ENCODE measurements at places on chromosomes 4 and X. TPM values are rescaled to one million over a fixed set of nuclear protein-coding genes. Genes with fewer than 3 reads are reported as not detected.

- DNase-seq = no peak
These were observed 354.0 kb upstream of the BOD1L1 start for GRCh38 chr4:13981499-13981898.

DNA sequence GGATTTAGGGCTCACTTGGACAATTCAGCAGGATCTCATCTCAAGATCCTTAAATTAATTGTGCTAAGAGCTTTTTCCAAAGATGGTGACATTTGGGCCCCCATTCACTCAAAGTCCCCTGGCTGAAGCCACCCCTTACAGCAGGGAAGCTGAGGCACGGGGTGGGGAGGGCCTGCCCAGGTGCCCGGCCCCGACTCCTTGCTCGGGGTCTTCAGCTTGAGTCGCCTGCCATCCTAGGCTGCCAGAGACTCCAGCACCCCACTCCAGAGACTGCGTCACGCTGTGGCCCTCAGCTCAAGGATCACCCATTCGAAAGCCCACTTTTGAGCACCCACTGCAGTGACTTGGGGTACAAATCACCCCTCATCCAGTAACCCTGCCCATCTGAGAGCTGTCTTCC lies 39.2 kb upstream of the GPR78 start:
- DNase-seq = no peak

DNA sequence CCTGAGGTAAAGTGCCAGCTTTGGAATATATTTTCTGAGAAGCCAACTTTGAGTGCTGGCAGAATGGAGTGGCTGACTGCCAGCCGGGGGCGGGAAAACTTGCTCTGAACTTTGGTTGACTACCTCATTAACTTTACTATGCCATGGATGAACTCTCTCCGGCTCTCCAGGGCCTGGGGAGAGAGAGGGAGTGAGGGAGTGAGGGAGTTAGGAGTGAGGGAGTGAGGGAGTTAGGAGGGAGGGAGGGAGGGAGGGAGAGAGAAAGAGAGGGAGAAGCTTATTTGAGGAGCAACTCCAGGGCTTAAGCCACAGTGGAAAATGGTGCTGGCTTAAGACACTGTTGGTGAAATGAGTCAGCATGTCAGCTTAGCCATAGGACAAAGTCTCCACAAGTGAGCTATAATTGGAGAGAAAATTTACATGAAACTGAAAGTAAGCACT lies 280.9 kb upstream of the RPS6KA3 start:
- DNase-seq = no peak

- no peak for DNase-seq
These were observed 47.5 kb downstream of the CPZ start for GRCh38 chr4:8639777-8640720.

GRCh38 chr4:11487868-11488544 lies 59.3 kb upstream of the HS3ST1 start:
- no peak for DNase-seq

- no peak for DNase-seq
These were observed 63.9 kb downstream of the EIF4E start for GRCh38 chr4:98865059-98865458.

DNA sequence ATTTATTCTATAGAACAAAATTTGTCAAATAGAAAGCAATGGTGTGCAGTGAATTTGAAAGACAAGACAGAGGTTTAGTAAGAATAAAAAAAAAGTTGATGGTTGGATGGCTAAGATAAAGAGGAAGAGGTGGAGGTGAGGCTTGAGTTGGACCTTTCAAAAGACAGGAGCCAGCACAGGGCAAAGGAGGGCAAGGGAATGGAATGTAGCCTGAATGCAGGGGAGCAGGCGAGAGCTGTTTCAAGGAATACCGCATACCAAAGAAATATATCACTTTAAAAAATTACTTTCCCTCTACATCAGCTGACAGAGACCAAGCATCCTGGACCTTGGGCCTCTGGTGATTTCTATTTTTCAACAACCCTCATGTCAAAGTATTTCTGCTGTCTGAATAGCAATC lies 38.0 kb upstream of the CXXC4 start:
- no peak for DNase-seq

The KCND1 gene
- not detected for total RNA-seq

The SATL1 gene
- total RNA-seq = not detected

The SPANXD gene
- not detected for total RNA-seq

The NPY1R gene
- not detected for total RNA-seq

The WWC2 gene
- 7.9 TPM for total RNA-seq

Data from esophagus squamous epithelium (tissue), 5 donors.